ENCODE measurements at places on chromosomes 2 and 18.

DNA sequence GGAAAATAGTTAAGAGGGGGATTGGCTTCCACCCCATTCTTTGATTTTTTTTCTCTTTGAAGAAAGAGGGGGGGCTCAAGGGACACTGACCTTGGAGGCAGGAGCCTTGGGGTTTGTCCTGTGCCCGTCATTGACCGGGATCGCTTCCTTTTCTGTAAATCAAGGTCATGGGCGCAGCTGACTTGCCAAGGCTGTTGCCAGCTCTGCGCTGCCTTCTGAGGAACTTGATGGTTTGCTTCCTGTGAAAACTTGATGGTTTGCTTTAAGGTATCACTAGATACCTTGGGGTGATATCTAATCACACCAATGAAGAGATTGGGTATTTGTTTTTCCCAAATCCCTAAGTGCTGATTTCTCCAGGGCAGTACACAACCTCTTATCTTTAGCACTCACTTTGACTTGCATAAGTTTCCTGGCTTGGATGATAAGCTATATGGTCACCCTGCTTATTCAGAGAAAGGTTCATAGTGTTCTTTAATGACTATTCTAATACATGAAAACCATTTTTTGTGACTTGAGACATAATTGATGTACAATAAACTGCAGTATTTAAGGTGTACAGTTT, 56.0 kb downstream of the DGKD start:
- no peak for DNase-seq

GRCh38 chr2:218403810-218404209, 4.1 kb downstream of the CTDSP1 start:
- no peak for DNase-seq

- DNase-seq = no peak
Measured at GRCh38 chr18:68839701-68840100, 41.8 kb downstream of the CCDC102B start.

DNA sequence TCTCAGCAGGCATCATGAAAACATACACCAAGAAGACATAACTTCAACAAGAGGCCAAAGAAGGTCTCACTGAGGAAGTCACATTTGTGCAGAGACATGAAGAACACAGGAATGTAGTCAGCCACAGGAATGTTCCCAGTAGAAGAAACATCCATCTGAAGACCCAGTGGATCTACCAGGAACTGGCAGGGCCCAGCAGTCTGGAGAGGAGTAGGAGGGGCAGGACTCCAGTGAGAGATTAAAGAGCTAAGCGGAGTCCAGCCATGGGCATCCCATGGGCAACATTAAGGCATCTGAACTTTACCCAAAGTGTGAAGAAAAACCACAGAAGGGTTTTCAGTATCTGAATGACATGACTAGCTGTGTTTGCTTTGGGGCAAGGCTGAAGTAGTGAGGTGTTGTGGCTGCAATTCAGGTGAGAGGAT, 103.1 kb downstream of the UPP2 start:
- DNase-seq = no peak

DNA sequence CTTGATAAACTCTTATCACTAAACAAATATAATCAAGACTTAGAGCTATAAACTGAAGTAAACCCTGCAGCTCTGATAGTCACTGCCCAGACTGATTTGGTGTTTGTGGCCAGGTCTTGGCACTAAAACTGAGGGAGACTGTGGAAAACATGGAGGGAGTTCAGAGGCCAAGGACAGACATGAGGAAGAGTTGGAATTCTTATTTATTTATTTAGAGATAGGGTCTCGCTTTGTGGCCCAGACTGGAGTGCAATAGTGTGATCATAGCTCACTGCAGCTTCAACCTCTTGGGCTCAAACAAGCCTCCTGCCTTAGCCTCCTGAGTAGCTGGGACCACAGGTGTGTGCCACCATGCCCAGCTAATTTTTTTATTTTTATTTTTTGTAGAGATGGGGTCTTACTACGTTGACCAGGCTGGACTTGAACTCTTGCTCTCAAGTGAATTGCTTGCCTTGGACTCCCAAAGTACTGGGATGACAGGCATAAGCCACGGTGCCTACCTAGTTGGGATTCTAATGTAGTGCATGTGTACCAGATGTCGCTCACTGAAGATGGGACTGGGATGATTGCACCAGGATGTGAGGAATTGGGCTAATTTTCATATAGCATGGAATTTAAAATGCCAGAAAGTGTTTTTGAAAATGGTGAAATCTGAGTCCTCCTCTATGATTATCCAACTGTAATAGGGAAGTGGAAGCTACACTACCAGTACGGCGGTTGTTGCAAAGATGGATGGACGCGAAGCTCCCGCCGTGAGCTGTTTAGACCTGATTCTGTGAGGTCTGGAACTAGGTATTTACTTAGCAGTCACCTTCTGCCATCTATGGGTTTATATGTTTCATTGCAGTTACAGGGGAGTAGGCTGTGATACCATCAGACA, 52.7 kb upstream of the CTLA4 start:
- peak; percentile 83 for DNase-seq

- no peak for DNase-seq
Measured at GRCh38 chr2:227406177-227407031, 18.7 kb upstream of the SCYGR1 start.

DNA sequence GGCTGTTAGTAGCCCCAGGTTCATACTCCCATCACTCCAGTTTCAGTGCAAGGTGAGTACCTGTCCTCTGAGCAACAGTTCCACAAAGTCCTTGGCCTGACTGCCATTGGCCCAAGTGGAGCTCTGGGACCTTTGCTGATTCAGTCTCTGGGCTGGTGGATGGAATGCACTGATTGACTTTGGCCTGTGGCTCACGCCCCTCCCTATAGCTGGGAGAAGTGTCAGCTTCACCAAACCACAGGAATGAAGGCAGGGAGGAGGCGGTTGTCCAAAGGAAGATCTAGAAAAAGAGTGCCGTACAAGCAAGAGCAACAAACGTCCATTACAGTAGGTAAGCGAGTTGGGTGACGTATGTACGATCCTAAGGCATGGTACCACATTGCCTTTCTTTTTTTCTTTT, 34.0 kb downstream of the QPCT start:
- DNase-seq = no peak

DNA sequence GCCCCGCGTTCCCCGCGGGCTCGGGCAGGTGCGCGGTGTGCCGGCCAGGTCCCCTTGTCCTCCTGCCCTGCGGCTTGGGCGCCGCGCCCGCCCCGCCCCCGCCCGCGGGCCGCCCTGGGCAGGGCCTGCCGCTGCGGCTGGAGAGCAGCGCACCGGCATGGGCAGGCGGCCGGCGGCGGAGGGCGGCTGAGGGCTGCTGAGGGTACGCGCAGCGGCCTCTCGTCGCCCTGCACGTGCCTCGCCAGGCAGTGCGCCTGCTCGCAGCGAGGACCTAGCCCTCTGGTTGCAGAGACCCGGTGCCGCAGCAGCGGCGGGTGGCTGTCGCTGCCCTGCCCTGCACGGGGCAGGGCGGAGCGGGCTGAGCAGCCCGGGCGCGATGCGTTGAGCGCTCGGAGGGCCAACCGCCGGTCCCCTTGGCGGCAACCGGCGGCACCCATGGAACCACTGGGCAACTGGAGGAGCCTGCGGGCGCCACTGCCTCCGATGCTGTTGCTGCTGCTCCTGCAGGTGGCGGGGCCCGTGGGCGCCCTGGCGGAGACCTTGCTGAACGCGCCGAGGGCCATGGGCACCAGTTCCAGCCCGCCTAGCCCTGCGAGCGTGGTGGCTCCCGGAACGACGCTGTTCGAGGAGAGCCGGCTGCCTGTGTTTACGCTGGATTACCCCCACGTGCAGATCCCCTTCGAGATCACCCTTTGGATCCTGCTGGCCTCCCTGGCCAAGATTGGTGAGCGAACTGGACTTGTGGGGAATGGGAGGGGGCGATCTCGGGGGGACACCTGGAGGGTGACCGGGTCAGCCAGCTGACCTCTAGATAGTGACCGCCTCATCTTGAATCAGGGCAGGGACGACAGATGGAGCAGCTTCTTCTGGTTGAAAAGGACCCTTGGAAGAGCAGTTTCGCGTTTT, at the start of gene SLC9A2:
SLC9A2 (plus strand) TSS at position 140 of the 906 bp plus-strand sequence; CDS start at position 436, 296 bp downstream.
- DNase-seq = no peak

DNA sequence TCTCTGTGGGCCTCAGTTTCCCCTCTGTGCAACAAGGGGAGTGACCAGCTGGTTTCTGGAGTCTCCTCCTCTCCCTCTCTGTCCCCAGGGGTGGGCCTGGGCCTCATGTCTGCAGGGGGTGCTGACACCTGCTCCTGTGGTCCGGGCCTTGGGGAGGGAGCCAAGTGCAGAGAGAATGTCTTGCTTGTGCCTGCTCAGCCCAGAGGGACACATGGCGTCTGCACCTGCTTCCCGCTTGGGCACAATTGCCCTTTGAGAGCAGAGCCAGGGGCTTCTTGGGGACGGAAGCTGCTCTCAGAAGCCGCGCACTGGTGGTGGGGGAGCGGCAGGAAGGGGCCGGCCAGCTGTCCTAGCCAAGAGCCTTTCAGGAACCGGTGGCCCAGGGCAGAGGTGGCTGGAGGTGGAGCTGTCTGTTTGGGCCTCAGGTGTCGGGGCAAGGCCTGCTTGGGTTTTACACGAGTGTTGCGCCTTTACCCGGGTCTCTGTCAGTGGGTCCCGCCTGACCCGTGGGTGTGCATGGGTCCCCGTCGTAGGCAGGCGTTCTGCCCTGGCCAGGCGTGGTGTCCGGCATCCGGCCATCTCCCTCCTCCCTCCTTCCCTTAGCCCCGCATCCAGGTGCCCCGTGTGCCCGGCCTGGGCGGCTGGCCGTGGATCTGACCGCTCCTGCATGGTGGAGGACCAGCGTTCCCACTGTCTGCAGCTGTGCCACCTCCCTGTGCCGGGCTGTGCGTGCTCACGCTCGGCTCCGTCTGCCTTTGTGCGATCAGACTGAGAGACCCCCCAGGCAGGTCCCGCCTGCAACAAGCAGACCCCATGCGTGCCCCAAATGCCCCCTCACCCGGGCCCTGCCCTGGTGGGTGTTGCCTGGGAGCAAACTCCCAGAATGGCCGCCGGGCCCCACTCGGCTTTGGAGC, 4.0 kb downstream of the NEU4 start:
- DNase-seq = no peak

GRCh38 chr2:150903055-150903454, 358.6 kb downstream of the RBM43 start:
- DNase-seq = no peak

DNA sequence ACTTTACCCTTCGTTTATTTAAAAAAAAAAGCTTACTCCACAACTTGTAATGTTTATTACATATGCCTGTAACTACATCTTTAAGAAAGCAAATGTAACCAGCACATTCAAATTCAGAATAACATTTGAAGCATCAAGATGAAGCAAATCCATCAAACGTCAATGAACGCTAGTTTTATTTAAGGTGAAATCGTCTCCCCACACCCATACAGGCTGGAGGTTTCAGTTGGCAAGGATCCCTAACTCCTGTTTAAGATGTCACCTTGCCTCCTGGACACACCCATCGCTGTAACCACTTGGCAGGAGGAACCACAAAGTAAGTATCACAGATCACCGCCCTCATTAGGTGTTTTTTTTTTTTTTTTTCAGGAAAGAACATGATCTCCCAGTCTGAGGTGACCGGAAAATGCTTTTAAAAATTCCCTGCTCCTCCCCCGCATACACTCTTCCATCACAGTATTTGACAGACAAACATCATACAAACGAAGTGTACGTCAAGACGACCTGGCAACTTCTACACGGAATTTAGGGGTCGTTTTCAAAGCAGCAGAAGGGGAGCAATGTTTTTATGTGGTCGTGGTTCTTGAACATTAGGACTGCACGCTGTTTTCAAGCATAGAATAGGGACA, 19.7 kb upstream of the STPG4 start:
- DNase-seq = peak; percentile 52

DNA sequence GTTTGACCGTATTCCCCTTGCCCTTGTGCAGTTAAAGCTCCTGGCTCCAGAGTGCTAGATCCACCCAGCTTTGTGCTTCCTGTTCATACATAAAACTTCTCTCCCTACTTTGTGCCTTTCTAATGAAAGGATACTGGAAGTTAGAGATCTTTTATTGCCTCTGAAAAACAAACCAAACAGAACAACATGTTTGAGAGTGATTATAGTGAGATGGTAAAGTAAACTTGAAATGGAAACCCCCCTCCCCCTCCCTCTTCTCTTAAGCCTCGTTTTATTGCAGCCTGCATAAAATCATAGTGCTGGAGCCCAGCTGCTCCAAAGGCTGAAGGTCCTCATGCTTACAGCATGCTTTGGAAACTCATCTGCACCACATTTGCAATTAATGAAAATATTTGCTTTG, 125.1 kb downstream of the TANC1 start:
- DNase-seq = no peak

- DNase-seq = no peak
Measured at GRCh38 chr2:197908156-197908555, 103.8 kb downstream of the PLCL1 start.

- no peak for DNase-seq
Measured at GRCh38 chr2:58429014-58429875, 188.1 kb upstream of the FANCL start.

- no peak for DNase-seq
Measured at GRCh38 chr2:64439194-64439593, 14.8 kb upstream of the LGALSL start.

DNA sequence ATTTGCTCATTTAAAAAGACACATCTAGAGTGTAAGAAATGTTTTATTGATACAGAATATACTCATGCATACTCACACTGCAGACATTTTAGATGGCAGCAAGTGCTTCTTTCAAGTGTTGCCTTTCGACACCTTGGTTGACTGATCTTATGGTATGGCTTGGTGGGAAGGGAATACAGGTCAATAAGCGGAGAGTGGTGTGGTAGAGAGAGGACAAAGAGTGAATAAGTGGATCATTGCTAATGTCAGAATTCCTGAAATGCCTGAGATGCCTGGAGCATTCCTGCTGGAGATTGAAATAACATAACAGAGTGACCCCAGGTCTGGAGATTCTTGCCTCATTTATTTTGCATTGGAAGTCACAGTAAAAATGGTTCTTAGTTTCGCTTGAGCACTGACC, 76.7 kb downstream of the RND3 start:
- DNase-seq = no peak

GRCh38 chr2:185894223-185894622, 155.6 kb downstream of the FSIP2 start:
- DNase-seq = no peak

All from CD4-positive, alpha-beta T cell treated with Interleukin-4 for 4 hours (primary cell).